ENCODE measurements at places on chromosomes 7 and 10.

GRCh38 chr10:68212721-68213352 lies 19.1 kb downstream of the ATOH7 start:
- DNase-seq: peak; percentile 1

DNA sequence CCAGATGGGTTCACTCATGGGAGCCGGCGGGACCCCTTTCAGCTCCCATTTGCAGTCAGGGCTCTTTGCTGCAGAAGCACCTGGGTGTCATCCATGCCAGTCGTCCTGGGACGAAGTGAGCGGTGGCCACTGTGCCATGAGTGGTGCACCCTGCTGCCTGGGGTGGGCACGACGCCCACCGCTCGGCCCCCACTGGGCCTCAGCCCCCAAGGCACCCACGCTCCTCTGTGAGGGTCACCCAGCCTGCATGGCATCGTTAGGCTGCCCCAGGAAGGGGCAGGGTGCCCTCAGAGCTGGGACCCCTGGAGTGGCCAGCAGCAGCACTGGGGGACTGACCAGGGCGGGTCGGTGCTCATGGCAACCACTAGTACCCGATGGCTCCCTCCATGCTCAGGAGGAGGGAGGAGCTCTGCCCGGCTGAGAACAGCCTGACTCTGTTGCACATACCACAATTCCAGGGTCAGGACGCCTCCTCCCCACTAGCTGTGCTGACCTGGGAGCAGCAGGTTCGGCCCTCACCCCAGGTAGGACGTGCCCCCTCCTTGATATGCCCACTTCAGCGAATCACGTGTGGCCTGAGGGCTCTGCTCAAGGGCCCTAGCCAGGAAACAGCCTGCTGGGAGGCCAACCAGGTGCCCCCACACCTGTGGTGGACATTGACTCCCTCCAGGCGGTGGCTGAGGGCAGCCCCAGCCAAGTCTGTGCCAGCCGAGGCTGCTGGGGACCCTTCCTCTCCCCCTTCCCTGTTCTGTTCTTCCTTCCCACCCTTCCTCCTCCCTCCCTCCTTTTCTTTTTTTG lies 28.5 kb upstream of the CFAP46 start:
- no peak for DNase-seq

GRCh38 chr7:36075561-36075960 lies 77.5 kb upstream of the EEPD1 start:
- DNase-seq: no peak

DNA sequence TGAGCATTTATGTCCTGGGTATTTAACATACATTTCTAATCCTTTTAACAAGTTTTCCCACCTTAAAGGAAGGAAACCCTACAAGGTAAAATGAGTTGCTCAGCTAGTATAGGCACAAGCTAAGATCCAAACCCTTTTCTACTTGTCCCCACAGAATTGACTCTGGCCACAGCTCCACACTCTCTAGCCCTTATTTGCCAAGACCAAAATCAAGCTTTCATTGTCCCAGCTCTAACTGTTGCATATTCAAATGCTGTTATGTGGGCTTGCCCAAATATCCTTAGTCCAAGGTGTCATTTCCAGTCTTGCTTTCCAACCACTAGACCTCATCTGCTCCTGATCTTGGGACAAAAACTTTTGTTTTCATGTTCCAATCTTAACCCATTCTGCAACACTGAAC lies 31.3 kb upstream of the LSM8 start:
- no peak for DNase-seq

GRCh38 chr7:104643587-104644217 lies 315.3 kb downstream of the LHFPL3 start:
- DNase-seq: no peak

DNA sequence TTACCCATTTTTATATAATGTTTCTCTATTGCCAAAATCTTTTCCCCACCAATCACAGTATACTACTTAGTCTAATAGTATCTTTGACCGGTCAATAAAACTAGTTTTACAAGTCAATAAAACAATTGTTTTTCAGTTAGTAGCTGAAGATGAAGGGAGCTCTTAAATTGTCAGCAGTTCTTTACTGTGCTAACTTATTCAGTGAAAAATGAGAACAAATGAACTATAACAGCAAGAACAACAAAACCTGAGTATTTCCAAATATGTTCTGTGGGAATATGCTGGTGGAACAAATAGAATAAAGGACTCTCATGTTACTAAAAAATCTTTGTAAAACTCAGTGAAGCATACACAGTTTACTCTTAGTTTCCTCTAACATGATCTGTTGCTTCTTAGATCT lies 134.0 kb downstream of the SEMA3D start:
- no peak for DNase-seq

DNA sequence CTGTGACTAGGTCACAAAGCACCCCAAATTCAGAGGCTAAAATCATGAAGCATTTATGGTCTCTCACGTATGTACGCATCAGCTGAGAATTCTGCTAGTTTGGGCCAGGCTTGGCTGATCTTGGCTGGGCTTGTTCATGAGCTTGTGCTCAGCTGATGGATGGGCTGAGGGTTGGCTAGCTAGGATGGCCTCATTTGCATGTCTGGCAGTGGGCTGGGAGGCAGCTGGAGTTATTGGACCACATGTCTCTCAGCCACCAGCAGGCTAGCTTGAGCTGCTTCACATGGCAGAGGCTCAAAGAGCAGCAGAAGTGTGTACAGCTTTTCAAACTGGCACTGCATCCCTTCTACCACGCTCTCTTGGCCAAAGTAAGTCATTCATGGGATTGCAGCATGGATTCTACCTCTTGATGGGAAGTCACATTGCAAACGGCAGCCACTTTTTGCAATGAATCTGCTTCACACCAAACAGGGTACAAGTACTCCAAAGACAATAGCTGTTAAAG lies 770.3 kb downstream of the TYW1 start:
- DNase-seq: no peak

GRCh38 chr7:80721883-80722615 lies 83.6 kb downstream of the CD36 start:
- DNase-seq: no peak

DNA sequence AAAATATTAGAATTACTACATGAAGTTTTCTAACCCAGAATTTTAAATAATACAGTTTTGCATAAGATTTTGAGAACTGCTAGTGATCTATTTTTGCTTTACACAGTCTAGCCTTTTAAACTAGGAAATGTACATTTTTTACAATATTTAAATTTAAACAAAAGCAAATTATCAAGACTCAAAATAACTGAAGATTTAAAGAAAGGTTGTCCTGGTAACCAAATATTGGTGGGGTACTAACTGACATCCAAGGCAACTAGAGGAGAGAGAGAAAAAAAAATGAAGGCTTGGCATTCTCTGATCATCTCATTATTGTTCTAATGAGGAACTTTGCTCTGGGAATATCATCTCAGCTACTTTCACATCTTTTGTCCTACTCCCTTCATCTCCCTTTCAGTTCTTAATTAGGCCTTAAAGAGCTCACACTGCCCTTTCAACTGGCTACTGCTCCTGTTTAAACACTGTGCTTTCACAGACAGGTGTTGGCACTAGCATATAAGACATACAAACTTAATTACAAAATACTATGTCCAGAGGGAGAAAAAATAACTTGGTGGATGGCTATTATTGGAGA lies 33.7 kb downstream of the RAB11FIP2 start:
- DNase-seq: no peak

- DNase-seq: no peak
Observed at GRCh38 chr7:148709014-148709413, 10.3 kb downstream of the CUL1 start.

DNA sequence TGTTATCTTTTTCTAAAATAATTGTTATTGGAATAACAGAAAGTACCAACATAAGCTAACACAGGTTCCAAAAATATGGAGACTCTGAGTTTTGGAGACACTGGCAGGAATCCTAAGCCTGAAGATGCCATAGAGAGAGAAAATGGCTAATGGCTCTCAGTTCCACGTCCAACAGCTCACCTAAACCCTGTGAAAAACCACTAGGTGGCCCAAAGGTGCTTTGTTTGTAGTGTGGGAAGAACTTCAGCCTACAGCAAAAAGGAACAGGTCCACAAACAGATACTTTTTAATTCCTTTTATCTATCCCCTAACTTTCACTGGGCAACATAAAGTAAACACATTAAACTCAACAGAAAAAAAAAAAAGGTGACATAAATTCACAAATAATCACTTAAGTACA lies 272.3 kb downstream of the SEMA3D start:
- DNase-seq: no peak

GRCh38 chr7:46512891-46513413 lies 591.9 kb upstream of the IGFBP3 start:
- DNase-seq: no peak

DNA sequence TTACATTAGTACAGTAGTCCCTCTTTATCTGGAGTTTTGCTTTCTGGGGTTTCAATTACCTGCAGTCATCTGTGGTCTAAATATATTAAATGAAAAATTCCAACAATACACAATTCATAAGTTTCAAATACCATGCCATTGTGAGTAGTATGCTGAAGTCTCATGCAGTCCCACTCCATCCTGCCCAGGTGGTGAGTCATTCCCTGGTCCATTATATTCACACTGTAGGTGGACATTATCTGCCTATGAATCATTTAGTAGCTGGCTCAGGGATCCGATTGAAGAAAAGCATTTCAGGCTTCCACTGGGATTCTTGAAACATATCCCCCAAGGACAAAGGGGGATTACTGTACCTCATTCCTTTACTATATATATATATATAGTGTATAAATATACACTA lies 298.2 kb upstream of the GALNT17 start:
- DNase-seq: no peak

DNA sequence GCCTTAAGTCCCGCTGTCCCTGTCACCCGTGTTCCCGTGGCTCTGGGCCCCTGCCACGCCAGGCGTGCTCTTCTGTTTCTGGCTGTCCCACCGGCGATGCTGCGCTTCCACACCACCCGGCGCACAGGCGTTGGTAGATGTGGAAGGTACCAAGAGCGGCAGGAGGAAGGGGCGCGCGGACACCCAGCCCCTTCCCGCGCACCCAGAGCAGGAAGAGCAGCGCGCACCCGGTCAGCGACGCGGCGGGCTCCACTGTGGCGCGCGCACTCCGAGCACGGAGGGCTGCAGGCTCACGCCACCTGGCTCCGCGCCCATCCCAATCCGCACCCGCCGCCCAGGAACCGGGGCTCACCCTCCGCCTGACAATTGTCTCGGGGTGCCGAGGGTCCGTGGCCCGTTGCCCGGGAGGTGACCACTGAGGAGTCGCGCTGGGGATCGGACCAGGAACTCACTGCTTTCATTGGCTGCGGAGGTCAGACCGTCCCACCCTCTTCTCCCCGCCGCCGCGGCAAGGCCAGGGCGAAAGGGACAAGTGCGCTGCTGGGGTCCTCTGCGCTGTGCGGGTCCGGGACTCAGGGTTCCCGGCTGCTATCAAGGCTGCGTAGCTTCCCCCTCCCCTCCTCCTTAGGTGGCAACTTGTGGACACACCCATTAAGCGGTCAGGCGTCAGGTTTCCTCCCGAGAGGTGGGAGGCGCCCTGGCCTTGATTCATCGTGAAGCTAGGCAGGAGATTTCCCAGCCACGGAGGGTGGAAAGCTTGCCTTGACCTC lies 121.6 kb upstream of the ZNF92 start:
- peak; percentile 63 for DNase-seq

GRCh38 chr10:100009793-100010676 lies at the start of gene DNMBP:
DNMBP (minus strand) TSS chr10:100009947; CDS start chr10:99972124, 37,823 bp downstream.
- peak; percentile 31 for DNase-seq

DNA sequence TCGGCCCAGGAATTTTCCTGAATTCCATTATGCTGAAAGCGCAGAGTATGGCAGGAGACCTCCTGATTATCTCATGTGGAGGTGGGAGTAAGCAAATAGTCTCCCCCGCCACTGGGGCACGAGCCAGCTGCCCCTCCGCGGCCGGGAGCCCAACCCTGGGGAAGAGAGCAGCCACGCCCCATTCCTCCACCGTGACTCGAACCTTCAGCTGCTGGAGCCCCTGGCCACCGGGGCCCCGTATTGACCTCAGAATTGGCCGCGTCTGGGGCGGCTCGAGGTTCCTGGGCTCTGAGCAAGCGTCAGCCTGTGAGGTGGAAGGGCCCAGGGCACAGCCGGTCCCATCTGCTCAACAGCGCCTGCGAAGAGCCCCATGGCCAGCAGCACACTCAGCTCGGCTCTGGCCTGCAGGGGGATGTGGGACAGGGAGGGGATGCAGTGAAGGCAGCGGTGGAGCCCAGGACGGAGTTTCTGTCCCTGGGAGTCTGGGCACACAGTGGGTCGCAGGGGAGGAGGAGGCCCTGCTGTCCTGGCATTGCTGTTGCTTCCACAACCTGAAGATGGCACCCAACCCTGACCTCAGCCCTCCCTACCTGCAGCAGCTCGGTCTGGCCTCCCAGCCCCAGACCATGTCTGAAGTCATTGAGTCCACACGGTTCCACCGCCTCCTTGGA lies 97.8 kb downstream of the CHST15 start:
- DNase-seq: peak; percentile 18

DNA sequence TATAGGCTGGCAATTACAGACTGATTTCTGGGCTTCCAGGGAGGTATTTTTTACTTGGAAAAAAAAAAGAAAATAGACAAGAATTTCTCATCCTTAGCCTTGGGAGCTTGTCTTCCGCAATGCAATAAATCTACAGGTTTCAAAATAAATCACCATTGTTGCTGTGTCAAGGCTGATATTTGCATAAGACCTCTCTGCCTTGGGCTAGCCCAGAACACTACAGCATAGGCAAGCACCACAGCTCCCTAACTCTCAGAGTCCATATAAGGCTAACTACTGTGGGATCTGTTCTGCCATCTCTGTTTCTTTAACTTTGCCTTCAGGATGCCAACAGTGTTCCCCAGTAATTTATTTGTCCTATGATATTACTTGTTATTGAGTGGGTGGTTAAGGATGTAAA lies 64.4 kb downstream of the ZWINT start:
- DNase-seq: no peak

DNA sequence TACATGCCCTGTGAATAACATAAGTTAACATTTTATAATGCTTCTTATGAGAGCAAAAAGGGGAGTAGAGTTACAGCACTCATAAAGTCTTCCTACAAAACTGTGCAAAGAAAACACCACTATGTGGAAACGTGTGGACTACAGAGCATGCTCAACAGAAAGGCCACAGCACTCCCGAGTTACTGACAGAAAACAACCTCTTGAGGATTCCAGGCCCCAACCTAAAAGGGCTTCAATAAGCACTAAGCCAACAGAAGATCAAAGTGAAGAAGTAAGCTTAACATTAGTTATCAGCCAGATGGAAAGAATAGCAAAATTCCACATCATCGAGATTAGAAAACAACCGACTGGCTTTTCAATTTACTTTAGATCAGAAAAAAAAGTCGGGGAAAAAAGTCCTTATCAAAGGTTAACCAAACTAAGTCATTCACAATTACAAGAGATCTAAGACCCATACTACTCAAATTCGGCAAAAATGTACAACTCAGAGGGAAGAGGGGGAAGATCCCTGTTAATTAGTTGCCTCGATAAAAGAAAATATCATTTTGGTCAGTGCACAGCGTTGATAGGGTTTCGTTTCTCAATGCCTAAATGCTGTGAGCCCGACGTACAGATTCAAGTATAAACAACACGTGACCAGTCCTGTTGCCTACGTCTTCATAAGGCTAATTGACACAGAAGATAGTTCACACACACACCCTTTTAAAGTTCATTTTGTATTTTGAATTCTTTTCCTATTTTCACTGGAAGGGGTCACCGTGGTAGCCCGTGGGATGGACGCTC lies 1.4 kb downstream of the KBTBD2 start:
- peak; percentile 44 for DNase-seq

Data from NCI-H748 treated with DMSO at 0.1 percent for 48 hours (cell line).